ENCODE measurements at places on chromosomes 12 and 14.

DNA sequence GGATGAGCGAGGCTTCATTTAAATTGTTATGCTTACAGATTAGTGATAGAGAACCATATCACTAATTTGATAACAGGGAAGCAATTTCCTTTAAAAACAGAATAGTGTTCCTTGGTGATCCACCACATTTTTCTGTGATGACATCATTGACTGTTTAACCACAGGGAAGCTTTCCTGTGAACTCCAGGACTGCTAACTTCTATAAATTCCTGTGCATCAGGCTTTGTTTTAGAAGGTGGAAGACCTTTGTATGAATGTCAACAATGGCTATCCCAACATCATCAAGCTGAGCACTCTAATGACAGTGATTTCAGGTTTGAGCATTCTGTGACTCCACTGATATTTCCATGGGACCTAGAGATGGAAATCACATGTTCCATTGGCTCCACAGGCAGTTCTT is 177.1 kb downstream of the RMST start:
- DNase-seq: no peak

- no peak for DNase-seq
Measured at GRCh38 chr14:39140170-39140569, 26.0 kb downstream of the GEMIN2 start.

DNA sequence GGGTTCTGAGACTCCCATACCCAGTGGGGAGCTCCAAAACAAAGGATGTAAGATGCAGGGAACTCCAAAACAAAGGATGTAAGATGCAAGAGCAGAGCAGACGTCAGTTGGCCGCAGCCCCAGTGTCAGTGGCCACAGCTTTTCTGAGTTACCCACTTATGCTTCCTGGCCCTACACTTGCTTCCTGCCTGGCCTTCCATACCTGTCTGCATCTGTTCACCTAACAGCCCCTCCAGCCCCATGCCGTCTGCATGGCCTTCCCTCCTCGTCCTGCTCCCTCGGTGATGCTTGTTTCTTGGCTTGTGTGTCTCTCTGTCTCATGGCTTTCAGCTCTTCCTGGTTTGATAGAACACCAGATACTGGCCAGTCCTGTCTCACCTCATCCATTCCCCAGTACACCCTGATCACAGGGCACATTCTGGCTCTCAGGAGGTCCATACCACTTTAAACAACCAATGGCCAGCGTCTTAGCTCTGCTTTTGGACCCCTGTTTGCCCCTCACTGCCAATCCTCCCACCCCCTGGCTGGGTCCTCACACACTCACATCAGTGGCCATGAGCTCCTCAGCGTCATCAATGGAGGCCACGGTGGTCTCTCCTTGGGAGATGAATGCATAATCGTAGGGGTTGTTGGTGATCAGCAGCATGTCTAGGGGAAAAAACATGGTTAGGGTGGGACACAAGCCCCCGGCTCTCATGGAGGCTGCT is 5.3 kb downstream of the MYH7 start:
- no peak for DNase-seq

GRCh38 chr12:83153177-83153576 is 466.5 kb downstream of the TMTC2 start:
- DNase-seq: no peak

GRCh38 chr12:107992870-107993451 is 136.1 kb upstream of the WSCD2 start:
- no peak for DNase-seq

DNA sequence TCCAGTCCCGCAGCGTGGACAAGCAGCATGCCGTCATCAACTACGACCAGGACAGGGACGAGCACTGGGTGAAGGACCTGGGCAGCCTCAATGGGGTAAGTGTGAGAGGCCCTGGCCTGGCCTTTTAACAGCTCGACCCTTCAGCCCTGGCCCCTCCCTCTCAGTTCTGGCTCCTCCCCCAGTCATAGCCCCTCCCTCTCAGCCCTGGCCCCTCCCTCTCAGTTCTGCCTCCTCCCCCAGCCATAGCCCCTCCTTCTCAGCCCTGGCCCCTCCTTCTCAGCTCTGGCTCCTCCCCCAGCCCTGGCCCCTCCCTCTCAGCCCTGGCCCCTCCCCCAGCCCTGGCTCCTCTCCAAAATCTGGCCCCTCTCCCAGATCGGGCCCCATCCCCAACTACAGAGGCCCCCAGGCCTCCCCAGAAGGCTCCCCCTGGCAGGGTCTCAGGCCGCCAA is 11.2 kb downstream of the CEP170B start:
- DNase-seq: peak; percentile 11

DNA sequence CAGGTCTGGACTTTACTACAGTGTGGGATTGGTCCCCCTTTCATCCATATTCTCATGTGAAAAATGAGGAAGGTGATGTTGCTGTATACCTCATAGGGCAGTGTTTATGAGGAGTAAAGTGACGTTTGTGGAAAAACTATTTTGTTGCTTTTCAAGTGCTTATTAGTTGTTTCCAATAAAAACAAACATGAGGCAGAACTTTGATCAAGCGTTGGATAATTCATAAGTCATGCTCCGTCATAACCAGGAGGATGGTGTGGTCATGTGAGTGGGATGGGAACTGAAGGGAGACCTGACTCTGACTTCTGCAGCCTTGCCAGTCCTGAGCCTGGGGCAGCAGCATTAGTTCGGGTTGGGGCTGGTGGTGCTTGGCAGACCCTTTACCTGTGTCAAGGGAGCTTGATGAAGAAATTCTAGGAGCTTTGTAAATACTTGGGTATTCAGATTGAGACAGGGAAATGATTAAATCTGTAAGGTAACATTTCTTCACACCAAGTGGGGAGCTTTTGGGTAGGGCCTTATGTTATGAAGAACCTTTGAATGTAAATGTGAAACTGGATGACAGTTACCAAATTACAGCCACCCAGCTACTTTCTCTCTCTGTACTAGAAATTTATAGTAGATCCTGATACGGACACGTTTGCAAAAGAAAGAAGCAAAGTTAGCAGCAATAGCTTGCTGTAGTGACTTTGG is 462.4 kb upstream of the RGS6 start:
- no peak for DNase-seq

DNA sequence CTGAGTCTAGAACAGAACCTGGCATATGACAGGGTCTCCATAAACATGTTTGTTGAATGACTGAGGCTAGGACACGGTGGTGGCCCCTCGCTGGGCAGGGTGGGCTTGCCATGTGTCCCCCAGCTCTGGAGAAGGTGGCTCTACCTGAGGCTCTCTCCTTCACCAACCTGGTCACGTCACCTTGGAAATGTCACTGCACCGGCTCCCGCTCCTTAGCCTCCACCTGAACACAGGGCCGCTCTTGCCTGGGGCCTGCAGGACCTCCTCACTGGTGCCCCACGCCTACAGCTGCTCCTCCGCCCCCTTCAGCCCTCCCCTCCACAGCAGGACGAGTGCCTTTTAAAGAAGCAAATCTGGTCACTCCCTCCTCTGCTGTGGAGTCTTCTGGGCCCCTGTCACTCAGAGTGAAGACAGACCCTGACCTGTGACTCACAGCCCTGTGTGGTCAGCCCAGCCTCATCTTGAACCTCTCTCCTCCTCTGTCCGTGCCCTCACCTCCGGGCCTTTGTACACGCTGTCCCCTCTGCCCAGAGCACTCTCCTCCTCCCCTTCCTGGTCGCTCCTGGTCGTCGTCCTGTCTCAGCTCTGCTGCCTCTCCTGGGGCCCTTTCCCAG is 81.0 kb downstream of the ADGRD1 start:
- DNase-seq: no peak

DNA sequence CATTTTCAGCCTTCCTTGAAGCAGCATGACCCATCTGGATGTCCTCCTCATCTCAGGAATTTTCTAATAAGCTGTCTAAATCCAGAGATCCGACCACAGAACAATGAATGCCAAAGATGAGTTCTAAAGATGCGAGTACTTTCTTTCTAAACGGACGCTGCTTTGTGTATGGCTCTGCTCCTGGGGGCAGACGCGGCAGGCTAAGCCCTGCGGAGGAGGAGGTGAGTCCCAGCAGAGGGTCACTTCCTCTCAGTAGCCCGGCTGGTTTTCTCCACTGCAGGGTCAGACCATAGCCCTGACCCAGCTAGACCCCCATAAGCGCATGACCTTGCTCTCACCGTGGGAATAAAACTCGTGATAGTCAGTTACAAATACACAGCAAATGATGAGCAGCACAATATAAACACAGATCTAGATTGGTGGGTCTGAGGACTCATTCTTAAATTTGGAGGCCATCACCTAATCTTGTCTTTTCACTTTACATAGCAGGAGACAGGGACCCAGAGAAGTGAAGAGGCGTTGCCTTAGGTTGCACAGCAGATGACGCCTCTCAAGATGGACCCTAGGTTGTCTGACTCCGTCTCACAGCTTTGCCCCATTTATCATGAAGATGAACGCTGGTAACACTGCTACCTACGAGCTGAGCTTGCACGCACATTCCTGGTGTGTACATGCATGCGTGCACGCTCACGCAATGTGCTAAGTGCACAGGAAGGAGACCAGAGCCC is 16.6 kb downstream of the SSH1 start:
- no peak for DNase-seq

DNA sequence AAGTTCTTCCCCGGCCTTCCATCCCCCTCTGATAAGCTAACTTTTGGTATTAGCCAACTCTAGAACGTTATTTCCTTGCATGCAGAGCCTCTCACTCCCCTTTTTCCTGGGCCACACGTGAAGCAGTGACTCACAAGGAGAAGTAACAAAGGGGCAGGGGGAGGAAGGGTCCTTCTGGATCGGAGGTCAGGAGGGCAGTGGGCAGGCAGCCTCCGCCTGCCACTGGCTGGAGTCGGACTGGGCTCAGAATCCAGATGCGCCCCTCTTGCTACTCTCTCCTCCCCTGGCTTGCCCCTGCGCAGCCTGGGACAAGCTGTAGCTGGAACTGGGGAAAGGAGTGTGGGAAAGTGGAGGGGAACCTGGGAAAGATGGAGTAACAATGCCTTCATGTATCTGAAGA is 55.0 kb downstream of the TPCN1 start:
- no peak for DNase-seq

- DNase-seq: no peak
Measured at GRCh38 chr14:58788655-58789503, 151.1 kb downstream of the DACT1 start.

DNA sequence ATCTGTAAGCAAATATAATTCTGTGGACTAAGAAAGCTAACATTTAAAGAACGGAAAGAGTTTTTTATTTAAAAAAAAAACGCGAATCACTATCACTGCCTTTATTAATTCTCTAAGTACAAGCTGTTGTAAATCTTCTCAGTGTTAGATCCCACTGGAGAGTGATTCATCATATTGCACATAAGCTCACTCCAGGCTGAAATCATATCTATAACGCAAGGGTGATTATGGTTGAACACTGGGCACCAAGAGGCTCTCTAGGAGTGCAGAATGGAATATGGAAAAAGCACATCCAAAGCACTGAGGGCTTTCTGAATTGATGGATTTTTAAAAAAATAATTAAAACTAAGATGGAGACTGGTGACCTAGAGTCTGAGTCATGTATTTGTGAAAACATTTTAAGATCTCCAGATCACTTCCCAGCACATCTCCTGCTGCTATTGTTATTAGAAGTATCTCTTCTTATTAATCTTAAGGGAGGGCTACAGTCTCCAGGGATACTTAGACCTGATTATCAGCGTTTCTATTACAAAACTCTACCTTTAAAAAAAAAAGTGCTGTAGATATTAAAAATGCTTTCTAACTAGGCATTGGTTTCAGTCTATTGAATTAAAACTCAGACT is 1106.8 kb downstream of the AACS start:
- no peak for DNase-seq

DNA sequence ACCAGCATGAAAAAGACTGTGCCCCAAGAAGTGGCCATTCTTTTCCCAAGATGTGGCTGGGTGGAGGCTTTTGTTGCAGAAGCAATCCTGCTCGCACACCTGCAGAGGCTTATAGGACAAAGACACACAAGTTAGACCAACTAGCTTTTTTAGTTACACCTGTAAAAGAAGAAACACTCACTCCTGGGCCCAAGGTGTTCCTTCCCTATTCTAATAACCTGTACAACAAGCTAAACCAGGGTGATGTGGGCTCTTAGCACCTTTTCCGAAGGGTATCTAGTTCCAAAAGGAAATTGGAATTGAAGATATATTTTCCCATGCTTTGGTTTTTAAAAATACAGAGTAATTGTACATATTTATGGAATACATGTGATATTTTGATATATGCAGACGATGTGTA is 31.0 kb downstream of the ENTPD5 start:
- no peak for DNase-seq

- no peak for DNase-seq
Measured at GRCh38 chr14:22073801-22074200, 400.2 kb upstream of the OR4E1 start.

Measured in stimulated activated CD8-positive, alpha-beta memory T cell treated with anti-CD3 and anti-CD28 coated beads, Interleukin-15, amount 100 ng/mL, for 48 hours (primary cell).